ENCODE measurements at places on chromosomes 13 and 19. TPM values are rescaled to one million over a fixed set of nuclear protein-coding genes. Genes with fewer than 3 reads are reported as not detected.

GRCh38 chr19:42252365-42253244, 2.3 kb downstream of the ERF start:
- no peak for DNase-seq

Gene CYP2A6
- not detected for total RNA-seq

- no peak for DNase-seq
Observed at GRCh38 chr13:77381059-77381458, 54.2 kb upstream of the MYCBP2 start.

Gene SRRM5
- total RNA-seq, result not detected

DNA sequence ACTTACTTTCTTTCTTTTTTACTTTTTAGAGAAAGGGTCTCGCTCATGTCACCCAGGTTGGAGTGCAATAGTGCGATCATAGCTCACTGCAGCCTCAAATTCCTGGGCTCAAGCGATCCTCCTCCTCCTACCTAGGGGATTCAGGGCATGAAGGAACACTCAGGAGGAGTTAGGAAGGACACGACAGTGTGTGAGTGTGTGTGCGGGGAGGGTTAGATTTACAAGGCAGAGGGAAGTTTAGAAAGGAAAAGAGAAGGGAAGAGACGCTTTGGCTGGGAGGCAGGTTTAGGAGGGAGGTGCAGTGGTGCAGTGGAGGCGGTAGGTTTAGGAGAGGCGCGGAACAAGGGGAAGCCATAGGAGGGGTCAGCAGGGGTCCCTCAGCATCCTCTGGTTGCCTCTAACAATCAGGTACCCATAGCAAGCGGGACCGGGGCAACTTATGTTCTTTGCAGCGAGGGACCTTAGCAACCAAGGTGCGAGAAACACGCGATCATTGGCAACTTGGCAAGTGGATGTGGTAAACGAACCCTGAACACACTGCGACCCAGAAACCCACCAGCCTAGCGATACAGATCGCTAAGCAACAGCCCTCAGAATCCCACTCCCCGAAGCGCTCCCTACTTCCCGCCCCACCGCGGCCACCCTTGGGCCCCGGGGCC, 501 bp downstream of the SIRT2 start:
- DNase-seq, result no peak

GRCh38 chr19:4811328-4812131, 20.0 kb downstream of the TICAM1 start:
- DNase-seq, result peak; percentile 60

DNA sequence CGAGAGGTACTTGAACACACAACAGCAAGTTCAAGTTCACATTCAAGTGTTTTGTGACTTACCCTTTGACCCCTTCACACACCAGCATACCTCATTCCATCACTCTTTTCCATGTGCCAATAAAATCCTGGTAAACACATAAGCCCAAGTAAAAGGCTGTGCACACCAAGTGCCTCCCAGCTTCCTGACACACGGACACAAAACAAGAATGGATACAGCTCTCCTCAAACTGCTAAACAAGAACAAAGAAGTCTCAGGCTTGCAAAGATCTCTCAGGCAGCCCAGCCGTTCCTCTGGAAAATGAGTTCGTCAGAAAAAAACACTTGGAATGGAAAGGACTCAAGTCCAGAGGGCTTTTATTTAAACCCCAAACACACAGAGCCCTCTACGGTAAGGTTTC, 83.7 kb downstream of the NUFIP1 start:
- DNase-seq, result no peak

Gene C19orf38
- total RNA-seq, result not detected

Gene ZNF112
- 7.1 TPM for total RNA-seq
